ENCODE measurements at places on chromosomes 12 and 14.
A peak's percentile ranks its signal among the peaks of the same experiment; 100 is the strongest.

GRCh38 chr12:101038289-101038871, 171.7 kb downstream of the SLC5A8 start:
- no peak for DNase-seq

GRCh38 chr12:47509398-47509851, 196.4 kb downstream of the RPAP3 start:
- peak; percentile 96 for DNase-seq

- no peak for DNase-seq
Measured at GRCh38 chr12:32265951-32266350, 133.4 kb upstream of the FGD4 start.

GRCh38 chr12:55789171-55789570, 28.4 kb downstream of the SARNP start:
- no peak for DNase-seq
